ENCODE measurements at places on chromosomes 13 and 19.

DNA sequence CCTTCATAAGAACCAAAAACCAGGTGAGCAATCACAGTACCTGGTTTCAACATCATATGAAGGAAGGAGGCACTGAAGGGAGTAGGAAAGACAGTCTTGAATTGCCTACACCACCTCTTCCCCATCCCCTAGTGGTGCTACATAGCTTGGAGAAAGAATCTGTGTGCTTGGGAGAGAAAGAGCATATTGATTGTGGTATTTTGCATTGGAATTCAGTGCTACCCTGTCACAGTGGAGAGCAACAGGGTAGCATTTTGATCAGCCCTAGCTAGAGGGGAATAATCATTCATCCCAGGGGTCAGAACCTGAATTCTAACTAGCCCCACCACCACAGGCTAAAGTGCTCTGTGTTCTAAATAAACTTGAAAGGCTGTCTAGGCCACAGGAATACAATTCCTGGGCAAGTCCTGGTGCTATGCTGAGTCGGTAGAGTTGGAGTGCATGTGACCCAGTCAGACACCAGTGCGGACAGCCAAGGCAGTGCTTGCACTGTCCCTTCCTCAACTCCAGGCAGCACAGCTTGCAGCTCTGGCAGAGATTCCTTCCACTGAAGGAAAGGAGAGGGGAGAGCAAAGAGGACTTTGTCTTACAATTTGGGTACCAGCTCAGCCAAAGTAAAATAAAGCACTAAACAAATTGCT lies 158.7 kb downstream of the VWA8 start:
- DNase-seq, result no peak

GRCh38 chr13:40168425-40169166 lies 497.8 kb downstream of the FOXO1 start:
- DNase-seq, result no peak

DNA sequence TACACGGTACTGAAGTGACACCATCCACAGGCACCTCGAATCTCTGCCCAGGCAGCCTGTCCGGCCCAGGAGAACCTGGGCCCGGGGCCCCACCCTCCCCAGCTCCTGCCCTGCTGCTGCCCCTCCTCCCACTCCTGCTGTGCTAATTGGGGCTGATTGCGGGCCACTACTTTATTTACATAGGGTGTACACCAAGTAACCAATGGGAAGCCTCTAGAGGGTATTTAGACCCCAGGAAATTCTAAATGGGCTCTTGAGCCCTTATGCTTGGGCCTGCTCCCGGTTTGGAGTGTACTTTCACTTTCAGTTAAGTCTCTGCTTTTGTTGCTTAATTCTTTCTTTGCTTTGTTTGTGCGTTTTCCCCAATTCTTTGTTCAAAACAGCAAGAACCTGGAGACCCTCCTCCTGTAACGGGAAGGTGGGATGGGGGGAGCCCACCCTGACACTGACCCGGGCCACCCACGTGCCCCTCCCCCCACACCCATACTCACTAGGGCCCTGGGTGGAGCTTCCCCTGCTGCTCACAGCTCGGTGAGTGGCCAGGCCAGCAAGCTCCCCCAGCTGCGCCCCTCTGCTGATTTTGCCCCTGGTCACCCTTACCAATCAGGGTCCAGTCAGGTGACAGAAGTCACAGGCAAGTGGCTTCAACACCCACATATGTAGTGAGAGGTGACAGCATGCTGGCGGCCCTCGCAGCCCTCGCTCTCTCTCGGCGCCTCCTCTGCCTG lies 9.4 kb downstream of the SCGB2B2 start:
- DNase-seq, result no peak

DNA sequence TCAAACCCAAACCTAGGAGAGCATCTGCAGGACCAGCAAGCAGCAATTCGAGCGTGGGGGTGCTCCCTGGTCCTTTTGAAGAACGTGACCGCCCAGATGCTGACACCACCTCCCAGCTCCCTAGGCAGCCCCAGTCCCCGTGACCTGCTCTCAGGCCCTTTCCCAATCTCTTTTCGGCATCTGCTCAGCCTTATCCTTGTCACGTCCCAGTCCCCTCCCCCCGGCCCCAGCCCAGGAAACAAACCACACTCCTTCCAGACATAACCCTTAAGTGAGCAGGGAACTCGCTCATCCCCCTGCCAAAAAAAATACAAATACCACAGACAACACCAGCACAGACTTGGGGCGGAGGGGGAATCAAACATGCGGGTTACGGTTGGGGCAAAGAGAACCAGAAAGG lies 3.3 kb downstream of the MLLT1 start:
- no peak for DNase-seq

DNA sequence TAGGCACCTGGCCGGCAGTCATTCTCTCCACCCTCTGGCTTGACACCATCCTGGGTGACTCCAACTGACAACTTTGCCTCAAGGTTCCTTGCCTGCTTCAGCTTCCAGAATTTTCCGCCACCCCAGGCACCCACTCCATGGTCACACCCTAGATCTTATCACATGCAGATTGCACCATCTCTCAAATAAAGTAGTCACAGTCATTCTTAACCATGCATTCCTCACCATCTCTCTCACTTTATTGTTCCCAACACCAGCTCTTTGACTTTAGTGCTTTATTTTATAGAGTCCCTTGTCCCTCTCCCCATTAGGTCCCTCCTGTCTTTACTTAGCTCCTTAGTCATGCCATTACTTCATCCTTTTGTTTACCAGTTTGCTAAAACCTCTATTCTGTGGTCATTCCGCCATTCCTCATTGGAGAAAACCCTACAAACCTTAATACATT lies 351.7 kb downstream of the SPRY2 start:
- DNase-seq, result no peak

- no peak for DNase-seq
Observed at GRCh38 chr13:96617528-96617927, 376.7 kb downstream of the OXGR1 start.

GRCh38 chr19:48915757-48916156 lies 15.6 kb downstream of the NUCB1 start:
- no peak for DNase-seq

GRCh38 chr13:75231235-75231634 lies 250.7 kb downstream of the TBC1D4 start:
- no peak for DNase-seq

DNA sequence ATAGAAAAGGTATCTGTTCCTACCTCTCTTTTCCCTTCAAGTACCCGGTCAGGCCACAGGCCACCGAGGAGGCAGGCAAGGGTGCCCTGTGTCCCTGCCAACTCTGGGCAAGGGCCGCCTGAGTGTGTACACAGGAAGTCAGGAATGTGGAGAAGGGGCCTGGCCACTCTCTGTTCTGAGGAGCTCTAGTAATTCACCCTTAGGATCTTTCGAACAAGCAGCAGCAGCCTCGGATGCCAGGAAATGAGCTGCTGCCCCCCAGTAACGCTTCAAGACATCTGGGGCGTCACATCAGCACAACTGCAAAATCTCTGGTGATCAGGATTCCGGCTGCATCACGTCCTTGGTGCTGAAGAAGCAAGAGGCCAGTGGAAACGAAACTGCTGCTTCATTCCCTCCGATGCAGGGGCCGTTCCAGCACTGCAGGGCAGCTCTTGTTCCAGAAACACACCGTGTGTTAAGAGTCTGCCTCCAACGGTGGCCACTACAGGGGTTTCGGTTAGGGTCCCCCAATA lies 2.0 kb downstream of the RAB20 start:
- DNase-seq, result no peak

- no peak for DNase-seq
Observed at GRCh38 chr13:24215126-24215525, 54.6 kb downstream of the SPATA13 start.

- DNase-seq, result no peak
Observed at GRCh38 chr13:74173822-74174221, 39.6 kb upstream of the KLF12 start.

DNA sequence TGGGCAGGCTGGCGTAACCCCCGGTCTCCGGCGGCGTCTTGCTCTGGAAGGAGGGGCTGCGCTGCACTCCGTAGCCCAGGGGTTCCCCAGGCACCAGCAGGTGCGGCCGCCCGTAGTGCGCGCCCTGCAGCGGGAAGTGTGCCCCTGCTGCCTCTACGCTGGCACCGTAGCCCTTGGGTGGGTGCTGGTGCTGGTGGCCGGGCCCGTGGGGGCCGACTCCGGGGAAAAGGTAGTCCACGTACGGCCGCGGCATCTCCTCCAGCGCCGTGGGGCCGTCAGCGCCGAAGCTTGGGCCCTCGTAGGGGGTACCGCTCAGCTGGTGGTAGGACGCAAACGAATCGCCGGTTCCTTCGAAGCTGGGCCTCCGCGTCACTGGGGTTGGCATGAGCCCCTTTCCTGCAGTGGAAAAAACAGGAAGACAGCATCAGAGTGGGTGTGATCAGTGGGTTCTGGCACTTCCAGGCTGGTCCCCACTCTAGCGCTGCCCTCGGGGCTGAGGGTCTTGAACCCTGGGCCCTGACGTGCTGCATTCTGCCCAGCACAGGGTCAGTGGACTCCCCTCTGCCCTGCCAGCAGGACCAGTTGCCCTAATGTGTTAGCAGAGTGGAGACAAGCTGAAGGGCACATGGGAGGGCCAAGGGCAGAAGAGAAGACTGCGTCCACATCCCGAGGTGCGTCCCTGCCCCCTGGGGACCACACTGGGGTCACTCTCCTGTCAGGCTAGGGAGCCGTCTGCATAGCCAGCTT lies 72.3 kb downstream of the LATS2 start:
- no peak for DNase-seq

- no peak for DNase-seq
Observed at GRCh38 chr13:87736849-87737385, 65.7 kb downstream of the SLITRK5 start.

- no peak for DNase-seq
Observed at GRCh38 chr13:106990594-106990993, 422.7 kb upstream of the ARGLU1 start.

DNA sequence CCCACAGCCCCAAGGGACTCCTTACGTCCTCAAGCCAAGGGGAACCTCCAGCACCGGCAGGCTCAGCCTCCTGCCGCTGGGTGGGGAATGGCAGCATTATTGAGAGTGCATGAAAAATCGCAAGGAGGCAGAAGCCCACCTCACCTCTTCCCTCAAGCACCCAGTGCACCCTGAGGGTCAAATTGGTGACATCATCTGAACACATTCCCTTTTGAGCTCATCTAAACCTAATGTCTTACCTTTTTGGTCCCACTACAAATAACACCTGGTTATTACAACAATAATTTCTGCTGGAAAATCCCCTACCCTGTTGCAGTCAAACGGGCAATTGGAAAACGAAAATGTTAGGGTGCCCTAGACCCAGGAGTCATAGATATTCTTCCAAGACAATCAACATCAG lies 12.2 kb upstream of the POP4 start:
- DNase-seq, result no peak

GRCh38 chr19:13965926-13966683 lies 13.8 kb downstream of the DCAF15 start:
- no peak for DNase-seq

- no peak for DNase-seq
Observed at GRCh38 chr13:110284779-110285484, 22.0 kb downstream of the COL4A1 start.

GRCh38 chr19:36847968-36848367 lies 2.7 kb upstream of the ZNF345 start:
- no peak for DNase-seq

DNA sequence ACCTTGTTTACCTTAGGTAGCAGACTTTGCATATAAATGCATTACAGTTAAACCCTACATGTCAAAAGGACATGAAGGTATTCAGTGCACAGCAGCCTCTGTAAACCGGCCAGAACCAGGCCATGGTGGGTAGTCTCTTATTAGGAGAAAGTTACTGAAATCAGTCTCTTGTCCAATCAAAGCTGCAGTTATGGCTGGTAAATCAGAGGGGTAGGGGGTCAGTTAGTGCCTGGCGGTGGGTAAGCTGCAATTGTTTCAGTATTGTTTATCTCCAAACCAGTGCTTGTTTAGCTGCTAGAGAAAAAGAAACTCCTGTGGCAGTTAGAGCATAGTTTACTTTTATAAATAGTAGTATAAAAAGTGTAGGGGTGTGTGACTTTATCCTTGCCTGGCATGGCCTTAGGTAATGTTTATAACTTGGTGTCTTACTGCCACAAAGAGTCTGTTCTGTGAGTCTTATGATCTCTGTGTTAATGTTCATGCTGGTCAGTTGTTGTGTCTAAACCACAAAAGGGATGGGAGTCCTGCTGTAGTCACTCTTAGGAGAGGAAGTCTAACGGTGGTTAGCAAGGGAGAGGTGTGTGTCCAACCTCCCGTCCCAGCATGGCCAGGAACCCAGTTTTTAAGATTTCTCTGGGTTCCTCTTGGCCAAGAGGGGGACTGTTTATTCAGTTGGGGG lies 28.0 kb downstream of the CHST8 start:
- DNase-seq, result no peak

DNA sequence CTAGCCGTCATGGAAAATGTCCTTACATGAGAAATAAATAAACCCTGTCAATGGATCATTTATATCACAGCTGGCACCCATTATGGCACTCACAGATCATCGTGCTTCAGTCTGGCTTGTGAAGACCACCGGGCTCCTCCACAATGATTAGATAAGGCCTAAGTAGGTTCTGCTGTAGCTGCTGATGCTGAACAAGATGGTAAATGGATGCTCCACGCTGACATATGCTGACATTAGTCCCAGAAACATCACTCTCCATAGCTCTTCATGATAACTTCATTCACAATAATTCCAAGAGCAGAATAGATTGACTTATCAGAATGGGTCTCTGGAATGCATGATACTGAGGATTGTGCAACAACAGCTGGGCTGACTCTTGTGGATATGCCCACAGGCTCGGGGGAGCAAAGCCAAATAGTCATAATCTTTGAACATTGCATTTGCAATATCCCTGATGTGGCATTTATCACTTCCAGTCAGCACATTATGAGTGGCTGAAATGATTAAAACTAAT lies 63.8 kb upstream of the RXFP2 start:
- DNase-seq, result no peak

DNA sequence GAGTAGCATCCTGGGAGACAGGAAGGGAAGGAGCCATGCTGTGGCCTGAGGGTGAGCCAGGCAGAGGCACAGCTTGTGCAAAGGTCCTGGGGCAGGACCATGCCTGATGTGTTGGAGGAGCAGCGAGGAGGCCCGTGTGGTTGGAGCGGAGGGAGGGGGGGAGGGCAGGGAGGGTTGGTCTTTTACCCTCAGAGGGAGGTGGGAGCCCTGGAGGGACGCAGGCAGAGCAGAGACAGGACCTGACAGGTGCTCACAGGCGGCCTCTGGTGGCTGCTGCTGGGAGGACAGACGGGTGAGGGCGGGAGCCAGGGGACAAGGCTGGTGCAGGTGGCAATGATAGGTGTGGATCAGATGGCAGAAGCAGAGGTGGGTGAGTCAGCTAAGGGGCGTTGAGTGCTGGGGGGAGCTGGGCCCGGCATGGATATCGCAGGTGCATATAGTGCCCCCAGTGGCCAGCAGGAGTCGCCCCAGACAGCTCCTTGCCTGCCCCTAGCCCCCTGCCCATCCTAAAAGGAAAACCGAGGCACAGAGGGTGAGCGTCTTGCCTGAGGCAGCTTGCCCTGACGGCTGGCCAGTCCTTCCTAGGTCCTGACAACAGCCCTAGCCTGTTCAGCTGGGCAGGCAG lies 9.8 kb upstream of the GNA15 start:
- DNase-seq, result no peak

GRCh38 chr13:98476538-98476966 lies 100.4 kb downstream of the STK24 start:
- peak; percentile 66 for DNase-seq

DNA sequence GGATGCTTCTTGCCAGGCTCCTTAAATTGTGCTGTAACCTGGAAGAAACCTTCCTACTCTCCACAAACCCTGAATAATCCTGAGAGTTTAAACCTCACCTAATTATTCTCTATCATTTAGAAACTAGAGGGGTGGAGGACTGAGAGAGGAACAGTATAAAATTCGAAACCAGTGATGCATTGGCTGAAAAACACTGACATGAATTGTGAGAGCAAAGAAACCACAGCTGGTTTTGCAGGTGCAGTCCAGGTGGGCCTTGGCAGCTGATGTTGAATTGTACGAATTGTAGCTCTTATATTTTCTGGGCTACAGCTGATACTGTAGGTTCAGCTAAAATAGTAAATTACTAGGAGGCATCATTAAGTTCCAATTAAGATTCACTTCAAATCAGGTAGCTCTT lies 227.0 kb upstream of the SLITRK5 start:
- DNase-seq, result no peak

Data from amniotic stem cell (primary cell).